ENCODE measurements at places on chromosomes 2 and 18. TPM values are rescaled to one million over a fixed set of nuclear protein-coding genes. Genes with fewer than 3 reads are reported as not detected.

DNA sequence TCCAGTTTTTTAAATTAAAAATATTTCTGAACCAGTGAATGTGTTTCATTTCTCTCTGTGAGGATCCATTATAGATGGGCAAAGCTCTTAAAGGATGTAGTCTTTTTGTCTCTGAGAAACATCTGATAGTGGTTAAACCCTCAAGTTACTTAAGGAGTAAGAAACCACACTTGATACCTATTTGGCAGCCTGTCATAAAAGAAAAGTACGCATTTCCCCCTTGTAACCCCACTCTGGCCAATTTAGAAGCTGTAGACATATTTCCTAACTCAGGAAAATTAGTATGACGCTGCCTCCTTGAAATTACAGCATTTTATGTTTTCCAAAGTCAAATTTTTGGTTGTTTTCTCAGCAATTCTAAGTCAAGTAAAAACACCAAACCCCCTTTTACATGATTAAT lies 2.0 kb downstream of the STAT4 start:
- DNase-seq: no peak
- peaks cover 58% of the 10 kb centered on the region for H3K4me1 ChIP-seq
- peak overlapping the region; percentile 96 for H3K27ac ChIP-seq
- no peaks in the 10 kb centered on the region for H3K27me3 ChIP-seq
- H3K36me3 ChIP-seq: peaks cover 40% of the 10 kb centered on the region
- peak overlapping the region; percentile 95 for H3K4me3 ChIP-seq

GPR45 gene
- total RNA-seq: not detected

DNA sequence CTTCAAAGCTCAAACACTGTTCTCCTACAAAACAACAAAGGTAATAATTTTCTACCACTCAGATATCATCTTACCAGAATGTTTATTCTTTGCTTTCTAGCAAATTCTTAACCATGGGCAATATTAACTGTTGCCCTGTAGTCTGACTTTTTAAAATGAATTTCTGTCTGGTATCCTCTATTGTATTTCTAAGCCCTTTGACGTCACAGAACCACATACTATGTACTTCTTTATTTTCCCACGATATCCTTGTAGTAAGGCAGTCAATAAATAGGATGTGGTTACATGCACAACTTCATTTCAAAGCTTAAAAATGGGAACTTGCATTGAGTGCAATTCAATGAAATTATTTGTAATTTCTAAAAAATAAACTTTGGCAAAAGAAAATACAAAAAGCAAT lies 58.7 kb downstream of the THADA start:
- H3K27me3 ChIP-seq: no peaks in the 10 kb centered on the region
- no peak for DNase-seq
- peaks cover 36% of the 10 kb centered on the region for H3K36me3 ChIP-seq
- no peak overlapping the region for H3K4me3 ChIP-seq

INHBB gene
- total RNA-seq: not detected

TUBA3D gene
- total RNA-seq: not detected

LINC00305 gene
- total RNA-seq: not detected

LBX2 gene
- total RNA-seq: 0.18 TPM

- no peak for DNase-seq
- no peaks in the 10 kb centered on the region for H3K36me3 ChIP-seq
- no peaks in the 10 kb centered on the region for H3K27me3 ChIP-seq
- H3K4me3 ChIP-seq: no peak overlapping the region
- H3K4me1 ChIP-seq: no peaks in the 10 kb centered on the region
- no peak overlapping the region for H3K27ac ChIP-seq
These were observed 18.8 kb downstream of the CDH2 start for GRCh38 chr18:28158083-28158581.

DNA sequence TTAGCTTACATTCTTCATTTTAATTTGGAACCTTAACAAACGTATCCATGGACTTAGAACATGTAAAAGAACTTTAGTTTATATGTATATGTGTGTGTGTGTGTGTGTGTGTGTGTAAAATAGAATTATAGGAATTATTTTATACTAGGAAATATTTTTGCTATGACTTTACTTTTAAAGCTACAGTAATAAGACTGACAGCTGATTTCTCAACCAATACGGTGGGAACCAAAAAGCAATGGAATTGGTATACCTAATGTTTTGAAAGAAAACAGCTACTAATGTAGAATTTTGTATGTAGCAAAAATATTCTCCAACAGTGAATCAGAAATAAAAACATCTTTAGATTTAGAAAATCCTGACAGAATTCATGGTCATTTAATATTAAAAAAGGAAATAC lies 146.5 kb upstream of the ARL4C start:
- H3K27ac ChIP-seq: no peak overlapping the region
- no peak for DNase-seq
- no peak overlapping the region for H3K4me3 ChIP-seq

PLCD4 gene
- total RNA-seq: 0.22 TPM

NPHP1 gene
- 1.9 TPM for total RNA-seq

CACNB4 gene
- 0.56 TPM for total RNA-seq

SERPINB11 gene
- not detected for total RNA-seq

DNA sequence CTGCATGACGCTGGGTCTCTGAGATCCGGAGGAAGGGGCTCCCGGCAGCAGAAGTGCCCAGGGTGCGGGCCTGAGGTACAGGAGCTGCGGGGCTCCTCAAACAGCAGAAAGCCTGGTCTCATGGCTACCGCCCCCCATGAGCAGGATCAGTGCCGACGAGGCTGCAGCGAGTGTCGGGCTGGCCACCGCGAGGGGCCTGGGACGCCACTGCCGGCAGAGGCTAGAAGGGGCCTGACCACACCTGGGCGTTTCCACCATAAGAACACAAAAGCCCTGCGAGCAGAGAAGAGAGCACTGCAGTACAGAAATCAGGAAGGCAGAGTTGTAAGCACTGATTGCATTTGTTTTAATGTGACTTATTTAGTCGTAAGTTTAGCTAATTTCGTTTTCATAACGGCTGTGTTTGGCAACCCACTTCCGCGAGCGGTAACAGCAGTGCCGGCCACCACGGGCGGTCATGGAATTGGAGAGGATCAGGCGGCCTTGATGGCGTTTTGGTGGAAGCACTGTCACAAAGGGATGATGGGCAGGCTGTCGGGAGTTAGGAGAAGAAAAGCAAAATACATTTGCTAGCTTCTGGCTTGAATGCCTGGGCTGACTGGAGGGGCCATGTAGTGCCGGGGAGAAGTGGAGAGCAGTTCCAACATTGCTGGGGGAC lies 117.4 kb downstream of the HDAC4 start:
- peaks cover 7% of the 10 kb centered on the region for H3K27me3 ChIP-seq
- peaks cover 9% of the 10 kb centered on the region for H3K36me3 ChIP-seq
- H3K4me1 ChIP-seq: peaks cover 44% of the 10 kb centered on the region
- no peak overlapping the region for H3K4me3 ChIP-seq

DNA sequence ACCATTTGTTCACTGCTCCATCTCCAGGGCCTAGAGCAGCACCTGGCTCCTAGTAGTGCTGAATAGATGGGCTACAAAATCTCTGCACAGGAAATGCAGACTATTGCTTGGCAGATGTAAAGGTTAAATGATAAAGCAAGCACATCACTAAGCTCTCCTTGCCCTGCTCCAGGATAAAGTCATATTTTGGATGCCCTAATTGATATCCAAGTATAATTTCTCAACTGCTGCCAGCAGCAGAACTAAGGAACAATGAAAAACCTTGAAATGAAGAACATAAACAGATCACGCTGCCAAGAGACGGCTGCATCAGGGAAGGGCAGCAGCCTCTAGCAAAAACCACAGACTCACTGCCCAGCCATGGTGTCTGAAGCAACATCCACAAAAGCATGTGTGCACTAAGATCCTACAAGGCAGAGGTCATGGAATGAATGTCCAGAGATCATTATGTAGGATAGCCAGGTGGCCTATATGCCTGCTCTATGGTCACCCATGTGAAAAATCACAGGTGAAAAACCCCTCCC lies 134.7 kb downstream of the TMEM163 start:
- H3K4me3 ChIP-seq: no peak overlapping the region
- no peaks in the 10 kb centered on the region for H3K36me3 ChIP-seq
- H3K27ac ChIP-seq: peak overlapping the region; percentile 25
- DNase-seq: no peak

Measured in activated naive CD8-positive, alpha-beta T cell treated with anti-CD3 and anti-CD28 coated beads for 36 hours (primary cell).